ENCODE measurements at places on chromosomes 1 and 21.

- DNase-seq, result no peak
These were observed 104.3 kb upstream of the ADAR start for GRCh38 chr1:154712166-154712810.

DNA sequence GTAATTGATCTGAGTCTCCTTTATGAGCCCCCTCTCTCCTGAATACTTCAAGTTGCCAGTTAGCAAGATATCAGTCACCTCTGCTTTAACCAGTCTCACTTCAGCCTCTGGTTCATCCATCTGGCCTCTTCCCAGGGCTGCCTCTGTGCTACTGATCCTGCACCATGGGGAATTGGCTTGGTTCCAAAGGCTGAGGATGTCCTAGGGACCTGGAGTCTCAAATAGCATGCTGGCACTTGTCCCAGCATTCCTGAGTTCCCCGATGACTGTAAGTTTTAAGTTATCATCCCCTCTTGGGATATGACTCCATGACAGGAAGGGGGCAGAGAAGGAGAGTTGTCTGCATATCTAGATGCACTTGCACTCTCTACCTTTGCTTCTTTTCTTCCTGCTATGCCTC is 252.0 kb downstream of the PTBP2 start:
- no peak for DNase-seq

- no peak for DNase-seq
These were observed 23.2 kb downstream of the MCOLN2 start for GRCh38 chr1:84973498-84974334.

DNA sequence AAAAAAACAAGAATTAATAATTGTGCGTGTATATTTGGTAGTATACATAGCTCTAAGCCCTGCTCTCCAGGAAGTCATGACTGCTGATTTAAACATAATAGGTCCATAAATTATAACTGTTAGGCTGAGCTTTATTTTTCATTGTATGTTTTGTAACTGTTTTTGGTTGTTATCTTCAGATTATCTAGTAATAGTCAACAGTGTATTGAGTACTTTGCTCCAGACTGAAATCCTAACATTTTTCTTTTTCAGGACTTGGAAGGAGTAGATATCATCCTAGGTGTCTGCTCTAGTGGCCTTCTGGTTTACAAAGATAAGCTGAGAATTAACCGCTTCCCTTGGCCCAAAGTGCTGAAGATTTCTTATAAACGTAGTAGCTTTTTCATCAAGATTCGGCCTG is 90.9 kb downstream of the TMEM200B start:
- DNase-seq, result no peak

- no peak for DNase-seq
These were observed 60.0 kb upstream of the ADAM30 start for GRCh38 chr1:119956306-119956705.

DNA sequence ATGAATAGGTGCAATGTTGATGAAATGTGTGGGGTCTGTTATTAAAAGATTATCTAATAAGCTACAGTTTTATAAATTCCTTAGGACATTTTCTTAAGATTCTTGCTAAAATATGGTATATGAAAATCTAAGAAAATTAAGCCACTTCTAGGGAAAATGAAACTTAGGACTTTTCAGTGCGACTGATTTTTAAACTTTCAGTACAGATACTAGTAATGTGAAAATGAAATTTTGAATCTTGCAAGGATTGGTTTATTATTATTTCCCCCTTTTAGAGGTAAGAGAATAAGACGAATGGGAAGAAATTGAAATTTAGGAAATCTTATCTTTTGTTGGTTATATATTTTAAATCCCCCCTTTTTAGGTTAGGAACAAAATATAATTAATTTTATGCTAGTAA is 16.4 kb downstream of the CAPZA1 start:
- DNase-seq, result no peak

DNA sequence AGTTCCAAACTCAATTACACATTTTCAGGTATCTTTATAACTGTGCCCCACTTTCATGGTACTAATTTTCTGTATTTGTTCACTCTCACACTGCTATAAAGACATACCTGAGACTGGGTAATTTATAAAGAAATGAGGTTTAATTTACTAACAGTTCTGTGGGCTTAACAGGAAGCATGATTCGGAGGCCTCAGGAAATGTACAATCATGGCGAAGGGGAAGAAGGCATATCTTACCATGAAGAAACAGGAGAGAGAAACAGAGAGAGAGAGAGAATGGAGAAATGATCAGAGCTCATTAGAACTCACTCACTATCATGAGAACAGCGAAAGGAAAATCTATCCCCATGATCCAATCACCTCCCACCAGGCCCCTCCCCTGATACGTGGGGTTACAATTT is 874.1 kb upstream of the B3GALT2 start:
- no peak for DNase-seq

GRCh38 chr1:205920159-205920558 is 23.1 kb downstream of the SLC26A9 start:
- no peak for DNase-seq

- DNase-seq, result no peak
These were observed 1.4 kb downstream of the TPM3 start for GRCh38 chr1:154190550-154190949.

- no peak for DNase-seq
These were observed 17.0 kb downstream of the KCNJ10 start for GRCh38 chr1:160052936-160053335.

All from left kidney (tissue), 8 donors.